ENCODE measurements at places on chromosomes 13 and 19.

DNA sequence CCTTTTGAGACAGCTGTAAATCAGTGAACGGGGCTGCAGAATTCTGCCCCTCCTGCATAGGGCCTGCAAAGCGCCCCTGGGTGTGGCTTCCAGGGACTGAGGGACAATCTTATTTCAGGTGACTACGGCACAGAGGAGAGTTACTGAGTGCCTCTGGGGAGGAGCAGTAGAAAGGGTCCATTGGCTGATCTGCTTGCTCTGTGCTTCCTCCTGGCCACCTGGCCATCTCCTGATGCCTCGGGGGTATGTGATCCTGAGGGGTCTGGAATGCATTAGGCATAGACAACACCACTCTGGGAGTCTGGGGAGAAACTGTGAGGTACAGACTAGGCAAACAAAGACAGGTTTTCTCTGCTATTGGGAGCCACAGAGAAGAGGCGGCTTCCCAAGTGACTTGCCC is 2.8 kb downstream of the KCTD15 start:
- DNase-seq, result no peak

DNA sequence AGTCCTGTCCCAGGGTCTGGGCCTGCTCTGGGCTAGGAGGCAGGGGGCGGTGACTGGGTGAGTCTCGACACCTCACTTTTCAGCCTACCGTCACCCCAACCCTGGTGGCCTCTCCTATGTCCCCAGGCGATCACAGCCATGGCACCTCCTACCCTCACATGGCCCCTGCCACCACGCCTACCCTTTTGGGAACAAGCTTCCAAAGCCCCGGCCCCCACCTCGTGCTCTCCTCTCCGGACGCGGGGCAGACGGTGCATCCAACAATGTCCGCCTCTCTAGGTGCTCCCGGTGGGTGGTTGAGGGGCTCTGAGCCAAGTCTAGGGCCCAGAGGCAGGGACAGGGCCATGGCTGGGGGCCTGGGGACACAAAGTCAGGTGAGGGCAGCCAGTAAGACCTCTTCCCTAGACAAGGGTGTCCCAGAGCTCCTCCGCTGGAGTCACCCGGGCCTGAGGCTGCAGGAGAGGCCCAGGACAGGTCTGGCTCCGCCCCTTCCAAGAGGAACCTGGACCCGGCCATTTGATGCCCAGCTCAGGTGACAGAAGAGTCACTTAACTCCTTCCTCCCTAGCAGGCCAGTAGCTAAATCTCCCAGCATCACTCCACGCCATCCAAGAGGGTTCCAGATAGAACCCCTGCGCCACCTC is at the start of gene SYNE4:
TSS of gene SYNE4 (minus strand) at position 478 of the 643 bp plus-strand sequence. CDS start at position 346, 132 bp downstream.
- no peak for DNase-seq

- peak; percentile 99 for DNase-seq
These were observed 1153.7 kb downstream of the PCDH9 start for GRCh38 chr13:66076417-66076816.

DNA sequence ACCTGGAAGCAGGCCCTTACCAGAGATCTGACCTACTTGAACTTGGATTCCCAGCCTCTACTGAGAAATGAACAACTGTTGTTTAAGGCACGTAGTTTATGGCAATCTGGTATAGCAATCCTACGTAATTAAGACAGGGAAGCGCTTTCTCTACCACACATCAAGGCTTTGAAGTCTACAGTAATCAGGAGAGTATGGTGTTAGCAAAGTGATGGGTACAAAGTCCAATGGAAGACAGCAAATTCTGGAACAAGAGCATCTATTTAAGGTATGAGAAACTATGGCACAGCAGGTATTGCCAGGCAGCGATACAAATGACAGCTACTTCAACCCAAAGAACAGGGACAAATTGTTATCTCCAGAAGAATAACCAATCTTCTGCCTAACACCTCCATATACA is 3.1 kb downstream of the ZNF563 start:
- DNase-seq, result no peak

DNA sequence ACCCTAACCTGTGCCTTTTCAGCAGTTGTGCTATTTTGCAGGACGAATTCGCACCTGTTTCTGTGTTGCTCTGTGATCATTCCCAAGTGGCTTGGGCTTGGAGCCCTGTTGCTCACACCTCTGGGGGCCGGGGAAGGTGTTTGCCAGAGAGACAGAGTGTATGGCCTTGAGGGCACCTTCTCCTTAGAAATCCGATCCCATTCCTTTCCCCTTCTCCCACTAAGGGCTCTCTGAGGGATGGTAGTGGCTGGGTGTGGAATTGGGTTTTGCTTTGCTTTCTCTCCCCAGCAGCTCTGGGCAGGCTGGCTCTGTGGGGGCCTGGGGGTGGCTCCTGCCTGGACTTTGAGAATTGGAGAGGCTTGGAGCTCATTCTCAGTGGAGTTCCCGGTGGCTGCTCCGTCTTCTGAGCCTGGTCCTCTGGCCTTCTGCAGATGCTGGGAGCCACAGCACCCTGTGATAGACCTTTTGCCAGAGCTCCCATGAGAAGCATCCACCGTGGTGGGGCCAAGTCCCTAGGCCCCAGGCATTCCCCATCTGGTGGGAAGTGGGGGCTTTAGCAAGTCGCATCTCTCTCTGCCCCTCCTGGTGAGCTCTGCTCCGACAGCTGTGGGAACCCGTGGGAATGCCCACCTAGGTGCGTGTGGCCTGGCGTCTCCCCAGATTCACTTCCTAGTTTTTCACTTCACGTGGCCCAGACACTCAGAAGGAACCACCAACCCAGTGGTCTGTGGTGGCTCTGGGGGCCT is 26.1 kb downstream of the ATP11A start:
- no peak for DNase-seq

GRCh38 chr13:27482983-27483382 is 32.6 kb upstream of the MTIF3 start:
- DNase-seq, result peak; percentile 99

GRCh38 chr13:35818633-35819067 is 312.5 kb downstream of the DCLK1 start:
- no peak for DNase-seq

DNA sequence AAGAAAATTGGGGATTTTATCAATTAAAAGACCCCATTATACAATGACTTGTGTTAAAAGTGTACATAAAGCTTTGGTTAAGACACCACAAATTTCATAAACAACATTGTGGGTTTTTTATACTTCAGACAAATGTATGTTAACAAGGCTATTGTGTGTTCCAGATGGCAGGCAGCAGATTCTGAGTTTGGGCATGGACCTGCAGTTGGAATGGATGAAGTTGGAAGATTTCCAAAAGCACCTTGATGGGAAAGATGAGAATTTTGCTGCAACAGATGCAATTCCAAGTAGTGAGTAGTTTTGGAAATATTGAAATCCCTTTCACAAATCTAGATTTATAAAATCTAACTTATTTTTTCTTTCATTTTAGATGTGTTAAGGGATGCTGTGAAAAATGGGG is 25.4 kb downstream of the MPHOSPH8 start:
- DNase-seq, result no peak

GRCh38 chr19:940591-941291 is 14.9 kb downstream of the ARID3A start:
- DNase-seq, result no peak

DNA sequence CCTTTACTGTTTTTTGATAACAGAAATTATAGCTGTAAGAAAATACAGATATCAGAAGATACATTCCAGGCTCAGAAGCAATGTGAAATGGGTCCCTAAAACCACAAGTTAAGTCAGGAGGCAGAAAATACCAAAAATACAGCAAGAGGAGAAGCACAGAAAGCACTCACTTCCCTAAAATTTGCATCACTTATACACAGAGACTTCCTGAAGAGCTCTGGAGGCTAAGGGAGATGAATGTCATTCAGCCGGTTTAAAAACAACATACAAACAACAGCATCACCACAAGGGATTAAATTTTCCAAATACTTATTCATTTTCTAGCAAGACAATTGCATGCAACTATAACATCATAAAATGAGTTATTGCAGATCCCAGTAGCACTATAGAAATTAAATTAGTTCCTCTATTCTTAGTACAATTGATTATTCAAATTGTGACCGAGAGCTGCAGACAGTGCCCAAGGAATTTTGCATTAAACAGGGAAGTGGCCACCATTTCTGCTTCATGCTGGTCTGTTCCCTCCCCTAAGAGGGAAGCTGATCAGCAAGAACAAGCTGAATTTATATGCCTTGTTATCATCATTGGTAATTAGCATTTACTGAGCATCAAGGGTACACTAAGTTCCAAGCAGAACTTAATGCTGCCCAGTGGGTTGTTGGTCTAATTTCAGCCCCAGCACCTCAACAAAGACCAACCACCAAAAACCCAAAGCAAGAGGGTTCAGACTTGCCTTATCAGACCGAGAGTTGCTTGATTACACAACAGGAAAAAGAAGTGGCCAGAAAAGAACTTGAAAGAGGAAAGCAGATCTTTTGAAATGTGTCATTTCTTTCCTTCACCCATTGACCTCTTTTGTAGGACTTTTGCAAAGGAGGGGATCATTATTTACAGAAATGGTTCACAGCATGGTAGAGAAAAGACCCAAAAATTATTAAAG is 140.7 kb downstream of the KCTD12 start:
- peak; percentile 98 for DNase-seq

- no peak for DNase-seq
These were observed 2.6 kb upstream of the CIB3 start for GRCh38 chr19:16175954-16176353.

- DNase-seq, result no peak
These were observed 115.8 kb downstream of the NBEA start for GRCh38 chr13:35057858-35058257.

- DNase-seq, result no peak
These were observed at the start of gene SOX21 for GRCh38 chr13:94712287-94712811. Gene SOX21 (minus strand): TSS chr13:94712545. CDS start chr13:94712049, 496 bp downstream.

- DNase-seq, result peak; percentile 91
These were observed 2.8 kb downstream of the GIPR start for GRCh38 chr19:45670670-45671453.

DNA sequence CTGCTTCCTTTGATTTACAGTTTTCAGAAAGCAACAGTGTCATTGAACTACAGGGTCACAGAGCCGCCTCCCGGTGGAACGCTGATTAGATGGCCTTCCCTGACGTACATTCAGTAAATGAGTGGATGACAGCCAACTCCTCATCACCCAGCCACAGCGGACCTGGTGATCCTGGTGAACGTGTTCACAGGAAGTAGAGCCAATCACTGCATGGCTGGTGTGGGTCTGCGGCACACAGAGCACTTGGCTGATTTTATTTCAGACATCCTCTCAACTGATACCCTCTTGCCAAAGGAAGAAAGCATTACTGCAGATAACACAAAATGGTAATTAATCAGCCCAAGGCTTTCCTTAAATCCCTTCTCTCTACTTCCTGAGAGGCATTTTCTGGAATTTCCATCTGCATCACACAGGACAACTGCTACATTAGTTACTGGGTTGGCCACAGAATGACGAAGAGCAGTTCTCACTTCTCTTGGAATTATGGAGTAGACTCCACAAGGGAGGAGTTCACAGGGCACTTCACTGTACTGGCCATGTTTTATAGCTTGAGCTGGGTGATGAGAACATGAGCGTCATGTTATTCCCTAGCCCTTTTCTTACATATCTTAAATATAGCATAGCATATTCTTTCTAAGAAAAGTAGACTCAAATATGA is 84.0 kb upstream of the SLC7A1 start:
- no peak for DNase-seq

DNA sequence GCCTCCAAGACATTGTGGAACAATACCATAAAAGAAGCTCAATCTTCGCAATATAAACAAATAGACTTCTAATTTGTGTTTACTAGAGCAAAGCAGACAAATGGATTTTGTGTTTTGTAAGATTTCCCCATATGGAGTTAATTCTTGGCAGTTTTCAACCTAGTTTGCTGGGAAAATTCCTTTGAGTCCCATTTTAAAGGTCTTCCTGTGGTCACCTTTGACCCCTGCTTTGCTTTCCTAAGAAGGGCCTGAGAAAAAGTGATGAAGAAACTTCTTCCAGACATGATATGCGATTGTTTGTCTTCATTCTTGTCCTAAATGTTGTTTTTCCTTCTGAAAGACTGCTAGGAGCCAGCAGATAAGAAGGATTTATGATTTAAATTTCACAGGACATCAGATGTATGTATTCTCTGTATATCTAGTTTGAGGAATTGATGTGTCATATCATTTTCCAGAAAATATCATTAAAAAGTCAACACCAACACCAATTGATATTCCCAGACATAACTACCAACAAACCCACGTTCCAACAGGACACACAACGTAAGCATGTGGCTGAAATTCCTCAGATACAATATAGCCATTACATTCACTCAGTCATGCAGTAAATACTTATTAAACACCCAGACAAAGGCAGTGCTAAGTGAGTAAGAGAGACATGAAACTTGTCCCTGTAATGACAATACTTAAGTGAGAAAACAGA is 276.4 kb downstream of the LHFPL6 start:
- no peak for DNase-seq

DNA sequence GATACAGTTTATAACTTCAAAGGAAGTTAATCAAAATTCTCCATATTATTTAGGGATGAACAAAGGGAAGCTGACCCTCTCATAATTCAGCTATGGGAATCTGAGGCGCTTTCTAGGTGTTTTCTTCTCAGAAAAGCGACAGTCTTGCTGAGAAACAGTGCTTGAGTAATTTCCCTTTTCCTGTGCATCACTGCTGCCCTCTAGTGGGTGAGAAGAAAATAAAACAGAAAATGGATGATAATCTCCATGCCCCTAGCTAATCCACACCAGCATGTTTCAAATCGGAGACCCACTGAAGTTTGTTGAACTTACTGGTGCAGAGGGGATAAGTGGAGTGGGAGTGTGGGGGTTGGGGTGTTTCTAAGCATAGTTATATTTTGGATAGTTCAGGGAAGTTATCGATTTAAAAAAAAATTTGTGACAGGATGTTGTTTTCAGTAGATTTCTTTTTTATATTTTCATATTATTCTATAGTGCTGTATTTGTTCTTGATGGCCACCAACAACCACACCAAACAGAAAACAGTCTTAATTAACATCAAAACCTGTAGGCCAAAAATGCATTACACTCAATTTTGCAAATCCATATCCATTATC is 21.4 kb downstream of the LCP1 start:
- DNase-seq, result peak; percentile 75

- DNase-seq, result no peak
These were observed 288.0 kb upstream of the MAB21L1 start for GRCh38 chr13:35764326-35765015.

DNA sequence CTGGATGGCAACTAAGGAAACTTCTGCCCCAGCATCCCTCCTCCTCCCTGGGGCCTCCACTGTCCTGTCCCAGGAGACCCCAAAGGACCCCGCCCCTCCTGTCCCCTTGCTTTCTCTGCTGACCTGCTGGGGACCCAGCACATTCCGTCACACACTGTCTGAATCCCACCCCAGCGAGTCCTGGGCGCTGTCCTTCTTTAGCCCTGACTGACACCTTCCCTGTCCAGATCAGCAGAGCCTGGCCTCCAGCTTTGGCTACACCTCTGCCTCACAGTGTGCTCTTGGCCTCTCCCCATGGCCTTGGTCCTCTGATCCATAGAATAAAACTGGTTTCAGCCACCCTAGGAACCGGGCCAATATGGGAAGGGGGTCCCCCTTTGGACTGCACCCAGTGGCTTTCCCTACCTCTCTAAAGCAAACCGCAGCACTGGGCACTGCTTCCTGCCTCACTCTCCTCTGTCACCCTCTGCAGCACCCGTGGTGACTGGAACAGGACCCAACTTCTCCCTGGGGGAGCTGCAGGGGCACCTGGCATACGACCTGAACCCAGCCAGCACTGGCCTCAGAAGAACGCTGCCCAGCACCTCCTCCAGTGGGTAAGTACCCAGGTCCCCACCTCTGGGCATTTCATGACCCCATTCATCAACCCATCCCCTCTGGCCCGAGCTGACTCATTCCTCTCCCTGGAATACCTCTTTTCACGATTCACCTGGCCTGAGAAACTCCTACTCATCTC is 46.4 kb downstream of the SMIM24 start:
- DNase-seq, result no peak

- no peak for DNase-seq
These were observed 5.8 kb upstream of the TPM4 start for GRCh38 chr19:16070366-16070990.
